ENCODE measurements at places on chromosomes 13 and 19.

GRCh38 chr13:102999499-102999898, 66.7 kb downstream of the SLC10A2 start:
- peak; percentile 33 for DNase-seq

DNA sequence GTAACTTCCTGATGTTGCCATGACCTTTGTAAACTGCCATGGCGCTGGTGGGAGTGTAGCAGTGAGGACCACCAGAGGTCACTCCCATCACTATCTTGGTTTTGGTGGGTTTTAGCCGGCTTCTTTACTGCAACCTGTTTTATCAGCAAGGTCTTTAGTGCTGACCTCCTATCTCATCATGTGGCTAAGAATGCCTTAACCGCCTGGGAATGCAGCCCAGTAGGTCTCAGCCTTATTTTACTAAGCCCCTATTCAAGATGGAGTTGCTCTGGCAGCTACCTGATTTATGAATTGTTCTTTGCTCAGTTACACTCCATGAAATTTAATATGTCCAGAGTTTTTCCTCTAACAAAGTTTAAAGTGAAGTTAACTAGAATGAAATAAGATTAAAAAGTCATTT, 4.6 kb upstream of the EPS15L1 start:
- no peak for DNase-seq

GRCh38 chr19:41912899-41913537, 15.2 kb downstream of the ERFL start:
- DNase-seq: no peak

DNA sequence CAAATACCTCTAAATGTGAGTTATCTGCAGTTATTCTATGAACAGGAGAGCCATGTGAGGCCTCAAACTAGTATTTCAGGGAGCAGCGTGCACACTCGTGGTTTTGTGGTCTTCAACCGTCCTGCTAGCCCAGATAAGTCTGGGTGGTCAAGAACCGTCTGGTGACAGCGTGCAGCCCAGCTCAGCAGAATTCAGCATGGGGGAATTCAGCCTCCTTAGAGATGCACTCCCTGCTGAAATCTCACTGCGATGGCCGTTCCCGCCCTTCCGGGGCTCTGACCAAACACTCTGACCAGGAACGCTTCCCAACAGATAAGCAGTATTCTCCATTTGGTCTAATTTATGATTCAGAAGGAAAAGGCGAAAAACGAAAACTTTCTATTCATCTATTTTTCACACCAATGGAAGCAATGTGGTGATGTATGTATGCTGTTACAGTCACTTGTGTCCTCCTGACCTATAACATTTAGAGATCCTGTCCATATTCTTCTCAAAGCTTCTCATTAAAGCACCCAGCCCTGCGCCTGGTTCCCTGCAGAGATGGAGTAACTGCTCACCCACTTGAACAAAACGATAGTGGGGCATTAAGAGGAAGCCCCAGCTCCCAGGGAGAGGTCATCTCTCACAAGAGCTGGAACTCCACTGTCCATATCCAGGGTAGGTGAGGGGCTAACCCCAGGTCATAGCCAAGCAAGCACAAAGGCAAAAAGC, 2.9 kb downstream of the ANKRD27 start:
- no peak for DNase-seq

DNA sequence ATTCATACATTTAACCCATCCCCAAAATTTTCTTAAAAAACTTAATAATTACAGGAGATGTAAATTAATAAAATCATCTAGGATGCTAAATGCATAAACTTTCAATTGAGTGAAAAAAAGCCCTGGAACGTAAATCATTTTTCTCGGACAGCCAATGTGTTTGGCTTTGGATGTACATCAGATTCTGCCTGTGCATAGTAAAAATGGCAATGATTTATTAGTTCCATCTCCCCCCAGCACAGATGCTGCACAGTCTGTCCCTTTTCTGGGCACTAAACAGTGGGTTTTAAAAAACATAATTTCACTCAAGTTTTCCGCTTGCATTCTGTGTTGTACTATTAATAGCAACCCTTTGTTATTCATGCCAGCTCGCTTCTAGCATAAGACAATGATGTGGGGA, 147.7 kb downstream of the TM9SF2 start:
- no peak for DNase-seq

- no peak for DNase-seq
Observed at GRCh38 chr13:111880185-111880584, 186.8 kb upstream of the SOX1 start.

DNA sequence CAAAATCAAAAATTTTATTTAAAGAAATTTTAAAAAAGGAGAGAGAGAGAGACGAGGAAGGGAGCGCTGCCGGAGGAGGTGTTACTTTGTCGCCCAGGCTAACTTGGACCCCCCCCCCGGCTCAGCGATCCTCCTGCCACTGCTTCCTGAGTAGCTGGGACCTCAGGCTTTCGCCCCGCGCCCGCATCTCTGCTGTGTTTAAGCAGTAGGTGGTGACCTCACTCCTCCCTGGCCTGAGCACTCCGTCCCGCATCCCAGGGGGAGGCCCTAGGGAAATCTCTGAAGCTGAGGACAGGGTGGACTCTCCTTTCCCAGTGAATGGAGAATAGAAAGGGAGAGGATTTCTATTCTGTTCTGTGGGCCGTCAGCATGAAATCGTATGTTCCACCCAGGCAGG, 485 bp upstream of the ZNF845 start:
- DNase-seq: peak; percentile 7
